Activated effector memory CD4-positive, alpha-beta T cell treated with anti-CD3 and anti-CD28 coated beads, Interleukin-2, amount 50 U/mL, for 16 hours (primary cell): ENCODE measurements at places on chromosomes 2 and 18.

DNA sequence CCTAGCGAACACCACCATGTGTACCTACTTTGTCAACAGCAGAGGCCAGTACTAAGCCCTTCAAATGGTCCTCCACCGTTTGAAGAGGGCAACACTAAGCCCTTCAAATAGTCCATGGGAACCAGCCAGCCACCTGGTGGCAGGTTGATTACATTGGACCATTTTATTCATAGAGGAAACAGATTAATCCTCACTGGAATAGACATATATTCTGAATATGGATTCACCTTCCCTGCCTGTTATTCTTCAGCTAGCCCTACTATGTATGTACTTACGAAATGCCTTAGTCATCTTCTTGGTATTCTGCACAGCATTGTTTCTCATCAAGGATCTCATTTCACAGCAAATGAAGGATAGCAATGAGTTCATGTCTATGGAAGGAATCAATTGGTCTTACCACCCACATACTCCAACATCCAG lies 10.0 kb upstream of the ZNF396 start:
- DNase-seq: no peak

DNA sequence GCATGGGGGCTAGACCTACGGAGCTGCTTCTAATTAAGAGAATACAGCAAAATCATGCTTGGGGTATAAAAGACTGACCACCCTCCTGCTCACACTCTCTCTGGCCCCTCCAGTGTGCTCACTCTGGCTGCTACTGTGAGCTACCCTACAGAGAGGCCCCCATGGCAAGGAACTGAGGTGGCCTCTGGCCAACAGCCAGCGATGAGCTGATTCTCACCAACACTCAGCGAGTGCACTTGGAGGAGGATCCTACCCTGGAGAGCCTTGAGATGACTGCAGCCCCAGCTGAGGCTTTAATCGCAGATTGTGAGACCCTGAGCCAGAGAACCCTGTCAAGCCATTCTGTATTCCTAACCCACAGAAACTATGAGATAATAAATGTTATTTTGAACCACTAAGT lies 88.2 kb downstream of the GFPT1 start:
- no peak for DNase-seq

GRCh38 chr2:180625006-180625844 lies 355.2 kb upstream of the UBE2E3 start:
- no peak for DNase-seq

DNA sequence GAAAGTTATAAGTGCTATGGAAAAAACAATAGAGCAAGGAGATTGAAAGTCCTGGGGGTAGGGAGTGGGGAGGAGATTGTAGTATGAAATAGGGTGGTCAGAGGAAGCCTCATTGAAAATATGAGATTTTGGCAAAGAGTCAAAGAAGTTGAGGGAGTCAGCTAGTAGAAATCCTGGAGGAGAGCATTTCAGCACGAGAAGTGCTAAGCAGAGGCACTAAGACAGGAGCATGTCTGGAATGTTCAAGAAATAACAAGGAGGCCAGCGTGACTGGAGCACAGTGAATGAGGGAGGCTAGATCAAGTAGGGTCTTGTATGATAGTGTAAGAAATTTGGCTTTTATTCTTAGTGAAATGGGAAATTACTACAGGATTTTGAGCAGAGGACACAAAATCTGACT lies 2.1 kb upstream of the TSPYL6 start:
- no peak for DNase-seq

DNA sequence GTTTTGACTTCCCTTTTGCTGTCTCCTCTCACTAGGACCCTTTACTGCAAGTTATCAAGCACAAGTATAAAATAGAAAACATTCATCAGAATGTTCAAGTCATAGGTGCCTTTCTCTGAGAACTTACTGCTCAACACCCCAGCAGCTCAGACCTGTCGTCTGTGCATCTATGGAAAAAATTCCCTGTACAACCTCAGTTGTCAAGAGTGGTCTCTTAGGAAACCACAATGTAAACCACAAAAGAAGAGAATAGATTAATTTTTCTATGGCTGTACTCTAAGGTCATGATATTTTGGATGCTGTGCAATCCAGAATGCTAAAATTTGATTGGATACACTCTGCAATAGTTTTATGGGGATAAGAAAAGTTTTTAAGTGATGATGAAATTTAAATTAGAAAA lies 84.1 kb downstream of the RBMS1 start:
- DNase-seq: no peak

GRCh38 chr2:85902496-85902895 lies 13.7 kb upstream of the ST3GAL5 start:
- DNase-seq: no peak

DNA sequence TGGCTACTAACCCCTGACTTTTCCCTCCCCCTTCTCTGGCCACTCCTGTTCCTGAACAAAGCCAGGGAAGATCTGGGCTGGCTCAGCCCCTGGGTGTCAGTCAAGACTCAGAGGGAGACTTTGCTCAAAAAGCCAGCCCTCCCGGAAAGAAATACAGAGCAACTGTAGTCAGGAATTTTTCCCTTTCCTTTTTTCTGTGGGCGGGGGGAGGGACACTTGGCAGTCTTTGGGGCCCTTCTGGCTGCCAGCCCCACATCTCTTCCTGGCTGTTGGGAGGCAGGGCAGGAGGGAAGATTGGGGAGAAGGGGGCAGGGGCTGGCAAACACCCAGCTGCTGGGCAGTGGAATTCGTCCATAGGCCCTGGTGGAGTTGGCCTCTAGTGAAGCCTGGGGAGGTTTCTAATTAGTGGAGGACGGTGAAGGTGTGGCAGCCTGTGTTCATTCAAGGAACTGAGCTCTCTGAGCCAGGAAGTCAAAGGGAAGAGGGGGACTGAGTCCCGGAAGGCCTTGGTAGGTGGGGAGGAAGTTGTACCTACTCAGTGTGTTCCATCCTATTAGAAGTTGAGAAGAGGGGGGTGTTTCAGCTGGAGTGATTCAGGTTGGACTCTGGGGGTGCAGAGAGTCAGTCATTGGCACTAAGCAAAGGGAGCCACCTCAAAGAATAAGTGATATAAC lies 10.9 kb downstream of the IGFBP2 start:
- no peak for DNase-seq

GRCh38 chr2:25076749-25077148 lies 34.9 kb downstream of the EFR3B start:
- DNase-seq: no peak

GRCh38 chr2:38076710-38077430 lies 919 bp upstream of the CYP1B1 start:
- DNase-seq: peak; percentile 86

GRCh38 chr18:58860747-58861231 lies 3.9 kb upstream of the ZNF532 start:
- DNase-seq: no peak

DNA sequence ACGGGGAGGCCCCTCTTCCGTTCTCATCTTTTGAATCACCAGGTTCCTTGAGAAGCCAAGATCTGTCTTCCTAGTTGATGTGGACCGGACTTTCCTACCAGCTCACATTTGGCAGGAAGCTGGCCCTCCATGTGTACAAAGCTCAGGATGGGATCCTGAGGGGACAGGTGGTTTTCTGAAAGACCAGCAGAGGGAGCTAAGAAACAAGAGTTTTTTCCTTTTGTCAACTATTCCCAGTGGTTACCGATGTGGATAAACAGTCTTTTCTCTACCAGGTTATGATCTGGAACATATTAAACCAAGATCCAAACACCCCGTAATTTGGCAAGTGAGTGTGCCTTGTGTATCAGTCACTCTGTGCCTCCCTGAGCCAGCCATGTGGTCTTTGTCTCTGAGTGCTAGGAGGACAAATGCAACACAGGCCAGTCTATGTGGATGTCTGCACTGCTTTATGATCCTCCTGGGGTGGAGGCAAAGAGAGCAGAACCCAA lies 25.1 kb upstream of the ARHGAP25 start:
- no peak for DNase-seq

DNA sequence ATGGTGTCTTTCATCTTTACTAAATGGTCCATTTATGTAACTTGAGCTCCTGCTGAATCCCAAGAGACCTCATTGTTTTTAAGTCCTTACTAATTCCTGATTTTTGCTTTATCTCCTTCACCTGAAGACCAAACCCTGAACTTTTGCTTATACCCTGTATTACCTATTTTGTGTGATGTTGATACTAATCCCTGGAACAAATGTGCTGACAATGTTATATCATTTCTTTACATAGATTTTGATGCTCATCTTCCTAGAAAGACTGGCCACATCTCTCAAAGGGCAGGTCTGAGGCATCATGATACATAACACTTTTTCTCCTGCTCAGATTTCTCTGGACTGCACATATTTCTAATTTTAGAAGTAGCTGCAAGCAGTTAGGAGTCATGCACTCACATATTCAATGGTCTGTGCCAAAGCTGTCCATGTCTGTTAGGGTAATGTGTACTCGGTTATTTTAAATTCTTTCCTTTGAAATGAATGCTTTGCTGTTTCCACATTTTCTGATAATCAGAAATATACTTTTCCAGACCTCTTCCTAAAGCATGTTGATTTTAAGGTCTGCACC lies 427.9 kb upstream of the HNRNPA3 start:
- no peak for DNase-seq

GRCh38 chr18:56302156-56302555 lies 336.2 kb downstream of the TXNL1 start:
- DNase-seq: no peak

- DNase-seq: no peak
These were observed 46.6 kb downstream of the CDK15 start for GRCh38 chr2:201852878-201853415.

GRCh38 chr2:59034837-59035236 lies 793.7 kb upstream of the FANCL start:
- DNase-seq: no peak

GRCh38 chr2:117875786-117876185 lies 61.3 kb downstream of the DDX18 start:
- no peak for DNase-seq

- DNase-seq: no peak
These were observed 360.7 kb downstream of the FIGN start for GRCh38 chr2:163375070-163375469.

GRCh38 chr2:105294844-105295481 lies 34.6 kb downstream of the TGFBRAP1 start:
- no peak for DNase-seq

GRCh38 chr2:170922634-170923494 lies 6.2 kb upstream of the GORASP2 start:
- DNase-seq: no peak

GRCh38 chr2:134917888-134918525 lies 615 bp upstream of the CCNT2 start:
- DNase-seq: peak; percentile 97

GRCh38 chr2:142874293-142874814 lies 3.1 kb upstream of the KYNU start:
- no peak for DNase-seq

DNA sequence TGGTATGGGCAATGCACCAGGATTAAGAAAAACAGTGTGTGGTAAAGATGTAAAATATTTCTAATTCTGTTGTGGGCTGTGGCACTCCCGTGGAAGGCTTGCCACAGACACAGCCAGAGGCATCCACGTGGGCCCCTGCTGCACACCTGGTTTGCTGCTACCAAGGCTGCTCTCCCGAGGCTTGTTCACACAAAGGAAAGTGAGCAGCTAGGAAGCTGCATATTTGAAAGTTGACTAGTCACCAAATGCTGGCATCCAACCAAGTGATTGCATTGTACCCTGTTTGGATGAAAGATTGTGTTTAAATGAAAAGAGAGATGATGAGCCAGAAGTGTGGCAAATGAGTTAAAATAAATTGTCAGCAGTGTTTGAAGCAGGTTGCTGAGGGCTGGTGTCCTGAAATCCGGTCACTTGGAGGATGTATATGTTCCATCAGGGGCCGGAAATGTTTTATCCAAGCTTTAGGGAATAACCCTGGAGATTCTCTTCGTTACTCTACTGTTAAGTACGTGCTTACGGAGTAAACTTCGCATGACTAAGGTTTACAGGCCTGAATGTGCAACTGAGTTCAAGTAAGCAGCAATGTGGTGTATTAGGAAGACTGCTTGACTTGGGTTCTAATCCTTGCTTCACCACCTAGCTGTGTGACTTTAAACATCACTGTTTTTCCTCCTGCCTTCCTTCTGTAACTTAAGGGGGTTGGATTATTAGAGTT lies 86.1 kb downstream of the MSH2 start:
- DNase-seq: no peak

DNA sequence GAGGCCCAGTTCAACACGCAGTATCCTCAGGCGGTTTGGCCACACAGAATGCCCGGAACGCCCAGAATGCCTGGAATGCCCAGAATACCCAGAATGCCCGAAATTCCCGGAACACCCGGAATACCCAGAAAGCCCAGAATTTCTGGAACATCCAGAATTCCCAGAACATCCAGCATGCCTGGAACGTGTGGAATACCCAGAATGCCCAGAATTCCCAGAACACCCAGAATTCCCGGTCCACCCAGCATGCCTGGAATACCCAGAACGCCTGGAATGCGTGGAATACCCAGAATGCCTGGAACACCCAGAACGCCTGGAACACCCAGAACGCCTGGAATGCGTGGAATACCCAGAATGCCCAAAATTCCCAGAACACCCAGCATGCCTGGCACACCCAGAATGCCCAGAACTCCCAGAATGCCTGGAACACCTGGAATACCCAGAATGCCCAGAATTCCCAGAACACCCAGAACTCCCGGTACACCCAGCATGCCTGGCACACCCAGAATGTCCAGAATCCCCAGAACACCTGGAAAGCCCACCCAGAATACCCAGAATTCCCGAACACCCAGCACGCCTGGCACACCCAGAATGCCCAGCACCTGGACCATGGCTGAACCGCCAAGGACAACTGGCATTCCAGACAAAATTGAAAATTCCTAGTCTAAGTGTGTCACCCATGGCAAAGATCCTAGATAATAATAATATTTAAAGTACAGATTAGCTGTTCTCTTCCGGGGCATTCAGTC lies 487.4 kb upstream of the SALL3 start:
- no peak for DNase-seq

GRCh38 chr2:129877795-129878775 lies 101.4 kb upstream of the RAB6C start:
- peak; percentile 62 for DNase-seq

- DNase-seq: no peak
These were observed 199.6 kb downstream of the AFF3 start for GRCh38 chr2:99942561-99943347.

- no peak for DNase-seq
These were observed 6.5 kb upstream of the RAX start for GRCh38 chr18:59279722-59280121.

GRCh38 chr2:210663631-210664089 lies 107.3 kb downstream of the CPS1 start:
- no peak for DNase-seq

- DNase-seq: no peak
These were observed 71.0 kb downstream of the TMEM182 start for GRCh38 chr2:102832789-102833188.

GRCh38 chr2:85864654-85865053 lies 24.1 kb downstream of the ST3GAL5 start:
- no peak for DNase-seq

DNA sequence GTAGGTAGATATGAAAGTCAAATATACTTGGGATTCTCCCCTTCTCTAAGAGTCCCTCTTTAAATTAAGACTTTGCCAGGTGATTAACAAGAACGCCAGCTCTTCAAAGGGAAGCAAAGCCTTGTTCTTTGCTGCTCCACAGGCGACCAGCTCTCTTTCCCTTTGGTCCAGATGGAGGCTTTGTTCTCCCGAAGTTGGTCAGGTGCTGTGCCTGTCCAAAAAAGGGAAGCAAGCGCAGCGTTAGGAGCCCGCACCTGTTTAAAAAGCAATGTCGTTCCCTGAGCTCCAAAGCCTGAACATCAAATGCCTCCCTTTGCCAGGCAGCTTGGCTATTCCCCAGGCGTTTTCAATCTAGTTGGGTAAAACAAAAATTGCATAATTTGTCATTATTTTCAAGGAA lies 1913.1 kb upstream of the PIK3C3 start:
- no peak for DNase-seq

- DNase-seq: no peak
These were observed 78.8 kb downstream of the TGOLN2 start for GRCh38 chr2:85248773-85249509.
